ENCODE measurements at places on chromosomes 2 and 18. TPM values are rescaled to one million over a fixed set of nuclear protein-coding genes. Genes with fewer than 3 reads are reported as not detected.

FAP gene
- not detected for total RNA-seq

- DNase-seq, result no peak
These were observed 34.2 kb upstream of the PRLH start for GRCh38 chr2:237532160-237532559.

DNA sequence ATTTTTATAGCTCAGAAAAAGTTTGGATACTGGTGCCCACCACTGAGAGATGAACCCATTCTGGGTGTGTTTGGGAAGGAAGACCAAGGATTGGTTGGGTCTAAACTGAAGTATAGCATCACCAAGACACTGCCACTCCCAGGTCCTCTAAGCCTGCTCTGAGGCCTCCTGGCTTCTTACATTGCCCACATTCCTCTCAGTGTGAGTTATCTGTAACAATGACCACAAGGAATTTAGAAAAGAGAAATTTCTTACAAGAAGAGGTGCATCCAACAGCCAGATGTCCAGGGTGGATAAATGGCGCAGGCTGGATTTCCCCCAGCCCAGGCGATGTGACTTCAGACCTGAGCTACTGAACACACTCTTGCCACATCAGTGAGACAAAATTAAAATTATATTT lies 1.6 kb upstream of the GPR45 start:
- no peak for DNase-seq

DNA sequence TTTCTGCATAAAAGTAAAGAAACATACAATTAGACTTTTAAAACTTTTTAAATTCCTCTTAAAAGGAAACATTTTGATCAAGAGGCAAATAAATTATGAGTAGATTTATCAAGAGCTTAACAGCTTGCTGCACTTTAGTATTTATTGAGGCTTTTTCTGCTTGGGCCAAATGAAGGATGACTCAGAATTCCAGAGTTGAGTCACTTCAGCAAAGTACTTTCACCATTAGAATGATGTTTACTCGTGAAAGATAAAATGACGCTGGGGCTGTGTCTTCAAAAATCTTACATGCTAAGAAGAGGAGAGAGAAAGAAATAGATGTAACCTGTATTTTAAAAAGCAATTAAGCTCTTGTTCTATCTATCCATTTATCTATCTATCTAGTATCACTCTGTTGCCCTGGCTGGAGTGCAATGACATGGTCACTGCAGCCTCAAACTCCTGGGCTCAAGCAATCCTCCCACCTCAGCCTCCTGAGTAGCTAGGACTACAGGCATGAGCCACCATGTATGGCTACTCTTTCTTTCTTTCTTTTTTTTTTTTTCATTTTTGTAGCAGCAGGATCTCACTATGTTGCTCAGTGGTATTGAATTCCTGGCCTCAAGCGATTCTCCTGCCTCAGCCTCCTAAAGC lies 75.3 kb upstream of the RIOK3 start:
- no peak for DNase-seq

RGPD3 gene
- total RNA-seq, result 0.14 TPM

C2orf81 gene
- 7.9 TPM for total RNA-seq

DNA sequence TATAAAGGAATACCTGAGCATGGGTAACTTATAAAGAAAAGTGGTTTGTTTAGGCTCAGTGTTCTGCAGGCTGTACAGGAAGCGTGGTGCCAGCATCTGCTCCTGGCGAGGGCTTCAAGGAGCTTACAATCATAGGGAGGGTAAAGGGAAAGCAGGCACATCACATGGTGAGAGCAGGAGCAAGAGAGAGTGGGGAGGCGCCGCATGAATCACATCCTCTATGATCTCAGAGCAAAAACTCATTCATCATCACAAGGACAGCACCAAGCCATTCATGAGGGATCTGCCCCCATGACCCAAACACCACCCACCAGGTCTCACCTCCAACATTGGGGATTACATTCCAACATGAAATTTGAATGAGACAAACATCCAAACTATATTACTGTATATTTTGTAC lies 32.5 kb downstream of the R3HDM1 start:
- no peak for DNase-seq

DUSP19 gene
- 4.7 TPM for total RNA-seq

PMAIP1 gene
- 4.6 TPM for total RNA-seq

BABAM2 gene
- 30.8 TPM for total RNA-seq

ZBTB7C gene
- total RNA-seq, result 0.45 TPM

DNA sequence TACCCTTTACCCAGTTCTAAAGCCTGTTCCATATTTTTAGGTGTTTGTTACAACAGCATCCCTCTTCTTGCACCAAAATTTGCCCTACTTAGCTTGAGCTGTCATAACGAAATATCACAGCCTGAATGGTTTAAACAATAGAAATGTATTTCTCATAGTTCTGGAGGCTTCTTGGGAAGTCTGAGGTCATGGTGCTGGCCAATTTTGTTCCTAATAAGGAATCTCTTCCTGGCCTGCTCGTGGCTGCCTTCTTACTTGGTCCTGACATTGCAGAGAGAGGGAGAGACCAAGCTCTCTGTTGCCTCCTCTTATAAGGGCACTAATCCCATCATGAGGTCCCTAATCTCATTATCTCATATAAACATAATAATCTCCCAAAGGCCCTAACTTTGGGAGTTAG lies 267.8 kb downstream of the PID1 start:
- no peak for DNase-seq

DNA sequence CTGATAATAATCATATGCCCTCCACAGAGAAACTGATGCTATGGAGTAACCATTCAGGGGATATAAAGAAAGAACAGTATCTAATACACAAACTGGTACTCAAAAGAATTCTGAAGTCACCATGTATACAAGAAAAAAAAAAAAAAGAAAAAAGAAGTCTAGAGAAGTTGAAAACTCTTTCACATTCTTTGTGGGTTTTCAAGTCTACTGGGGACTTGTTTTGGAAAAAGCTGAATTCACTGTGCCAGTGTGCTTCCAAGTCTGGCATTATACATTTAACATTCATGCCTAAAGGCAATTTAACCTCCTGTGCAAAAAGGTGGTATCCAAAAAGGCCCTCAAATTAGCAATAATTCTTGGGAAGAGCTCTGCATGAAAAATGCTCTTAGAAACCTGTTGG lies 94.8 kb upstream of the ITGB6 start:
- no peak for DNase-seq

GRCh38 chr2:31523871-31524492 lies 56.8 kb downstream of the SRD5A2 start:
- peak; percentile 70 for DNase-seq

FBXO41 gene
- 3.7 TPM for total RNA-seq

DNA sequence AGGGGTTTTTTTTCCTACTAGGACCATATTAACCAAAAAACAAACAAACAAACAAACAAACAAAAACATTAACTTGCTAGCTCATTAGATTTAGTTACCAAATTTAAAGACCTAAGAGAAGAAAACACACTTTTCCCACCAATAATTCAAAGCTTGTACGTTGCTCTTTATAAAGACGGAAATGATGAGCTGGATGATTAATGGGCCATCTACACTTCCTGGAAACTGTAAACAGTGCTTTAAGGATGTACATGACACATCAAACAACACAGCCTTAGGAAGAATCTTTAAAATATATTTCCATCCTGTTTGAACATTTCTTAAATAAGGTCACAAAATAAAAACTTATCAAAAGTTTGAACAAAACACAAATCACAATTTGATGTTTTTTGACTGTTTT lies 982 bp downstream of the BMP10 start:
- no peak for DNase-seq

DNA sequence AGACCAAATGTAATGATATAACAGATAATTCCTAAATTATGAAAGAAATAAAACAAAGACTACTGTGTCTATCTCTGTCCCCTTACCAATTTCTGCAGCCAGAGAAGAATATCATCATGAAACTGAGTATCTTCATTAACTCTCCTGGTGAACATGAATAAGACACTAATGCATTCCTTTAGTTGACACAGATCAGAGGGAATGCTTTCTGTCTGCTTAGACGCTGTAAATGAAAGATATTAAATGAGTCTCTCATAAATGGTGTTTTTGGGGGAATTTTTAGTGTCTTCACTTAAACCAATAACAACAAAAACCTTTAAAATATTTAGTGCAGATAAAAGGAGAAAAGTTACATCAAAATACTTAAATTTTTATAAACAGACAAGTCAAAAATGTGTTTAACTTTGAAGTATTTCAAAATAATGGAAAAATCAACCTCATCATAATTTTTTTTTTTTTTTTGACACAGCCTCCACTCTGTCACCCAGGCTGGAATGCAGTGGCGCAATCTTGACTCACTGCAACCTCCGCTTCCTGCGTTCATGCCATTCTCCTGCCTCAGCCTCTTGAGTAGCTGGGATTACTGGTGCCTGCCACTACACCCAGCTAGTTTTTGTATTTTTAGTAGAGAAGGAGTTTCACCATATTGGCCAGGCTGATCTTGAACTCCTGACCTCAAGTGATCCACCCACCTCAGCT lies 16.0 kb downstream of the EPG5 start:
- DNase-seq, result no peak

DNA sequence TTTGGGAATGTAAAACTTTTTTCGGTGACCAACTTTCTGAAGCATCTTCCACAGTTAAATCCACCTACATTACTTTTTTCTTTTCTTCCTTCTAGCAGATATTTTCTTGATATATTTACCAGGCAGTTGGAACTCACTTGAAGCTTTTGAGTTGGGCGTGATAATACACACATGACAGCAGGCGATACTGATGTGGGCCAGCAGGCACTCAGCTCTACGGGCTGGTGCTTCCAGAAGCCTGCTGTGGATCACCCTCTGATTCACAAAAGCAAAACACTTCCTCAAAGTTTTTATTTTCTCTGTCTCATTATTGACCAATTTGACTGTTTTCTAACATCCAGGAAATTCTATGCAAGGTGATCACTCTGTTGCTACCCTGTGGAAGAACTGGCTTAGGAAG lies 22.9 kb downstream of the GRHL1 start:
- no peak for DNase-seq

- no peak for DNase-seq
These were observed 1740.2 kb upstream of the CELF4 start for GRCh38 chr18:39305766-39306165.

VWA3B gene
- total RNA-seq, result not detected

DNA sequence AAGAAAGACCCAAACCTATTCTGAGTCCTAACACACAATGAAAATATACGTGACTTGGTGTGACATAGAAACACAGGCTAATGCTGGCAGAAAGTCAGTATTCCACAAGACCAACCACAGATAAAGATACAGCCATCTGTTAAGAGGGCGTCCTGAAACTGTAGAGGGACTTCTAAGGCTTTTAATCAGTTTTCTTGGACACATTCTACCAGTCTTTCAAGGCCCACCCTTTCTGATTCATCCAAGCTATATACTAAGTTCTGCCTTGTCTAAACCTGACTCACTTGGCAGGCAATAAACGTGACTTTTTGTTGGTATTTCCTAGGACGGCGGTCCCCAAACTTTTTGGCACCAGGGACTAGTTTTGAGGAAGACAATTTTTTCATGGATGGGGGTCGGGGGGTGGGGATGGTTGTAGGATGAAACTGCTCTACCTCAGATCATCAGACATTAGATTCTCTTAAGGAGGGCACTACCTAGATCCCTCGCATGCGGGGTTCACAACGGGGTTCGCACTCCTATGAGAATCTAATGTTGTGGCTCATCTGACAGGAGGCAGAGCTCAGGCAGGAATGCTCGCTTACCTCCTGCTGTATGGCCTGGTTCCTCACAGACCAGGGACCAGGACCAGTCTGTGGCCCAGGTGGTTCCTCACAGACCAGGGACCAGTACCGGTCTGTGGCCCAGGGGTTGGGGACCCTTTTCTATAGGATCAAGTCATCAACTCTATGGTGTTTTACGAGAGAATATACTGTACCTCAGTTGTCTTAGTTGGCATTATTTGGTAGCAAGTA lies 61.4 kb downstream of the SP3 start:
- no peak for DNase-seq

SP3 gene
- 105 TPM for total RNA-seq

PSMA8 gene
- total RNA-seq, result not detected

DNA sequence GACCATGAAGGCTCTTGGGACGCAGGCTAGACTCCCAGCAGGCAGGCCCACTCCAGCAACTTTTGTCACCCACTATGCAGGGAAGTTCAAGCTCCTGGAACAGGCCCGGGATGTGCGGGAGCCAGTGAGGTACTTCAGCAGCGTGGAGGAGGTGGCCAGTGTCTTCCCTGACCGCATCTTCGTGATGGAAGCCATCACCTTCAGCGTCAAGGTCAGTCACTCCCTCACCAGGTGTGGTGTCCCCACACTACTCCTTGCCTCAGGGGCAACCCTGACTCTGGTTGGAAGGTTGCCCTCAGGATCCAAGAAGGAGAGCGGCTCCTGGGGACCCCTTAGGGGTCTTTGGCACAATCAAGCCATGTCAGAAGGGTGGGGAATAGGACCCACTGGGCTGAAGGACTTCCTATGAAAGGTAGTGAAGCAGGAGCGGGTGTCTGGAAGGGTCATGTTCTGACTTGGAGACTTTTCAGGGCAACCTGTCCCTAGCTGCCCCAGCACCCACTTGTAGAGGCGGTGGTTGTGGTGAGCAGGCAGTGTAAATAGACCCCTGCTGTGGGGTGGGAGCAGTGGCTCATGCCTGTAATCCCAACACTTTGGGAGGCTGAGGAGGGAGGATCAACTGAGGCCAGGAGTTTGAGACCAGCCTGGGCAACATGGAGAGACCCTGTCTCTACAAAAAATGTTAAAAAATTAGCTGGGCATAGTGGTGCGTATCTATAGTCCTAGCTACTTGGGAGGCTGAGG lies 10.2 kb downstream of the GAREM2 start:
- no peak for DNase-seq
